ENCODE measurements at places on chromosomes 13 and 19.

- DNase-seq: no peak
Observed at GRCh38 chr13:73825143-73825542, 309.1 kb downstream of the KLF12 start.

- no peak for DNase-seq
Observed at GRCh38 chr19:1239420-1239795, 1.6 kb upstream of the CBARP start.

- DNase-seq: no peak
Observed at GRCh38 chr13:28273919-28274318, 135.6 kb downstream of the PAN3 start.

DNA sequence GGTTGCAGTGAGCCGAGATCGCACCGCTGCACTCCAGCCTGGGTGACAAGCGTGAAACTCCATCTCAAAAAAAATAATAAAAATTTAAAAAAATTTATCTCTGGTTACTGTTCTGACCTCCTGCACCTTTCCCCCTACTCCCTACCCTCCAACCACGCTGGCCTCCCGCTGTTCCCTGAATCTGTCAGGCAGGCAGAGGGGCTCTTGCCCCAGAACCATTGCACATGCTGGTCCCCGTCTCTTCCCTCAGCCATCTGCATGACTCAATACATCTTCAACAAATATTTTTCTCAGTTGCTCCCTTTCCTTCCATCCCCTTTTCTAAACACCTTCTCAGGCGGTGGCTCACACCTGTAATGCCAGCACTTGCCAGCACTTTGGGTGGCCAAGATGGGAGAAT, 1.1 kb upstream of the FAM187B start:
- no peak for DNase-seq

GRCh38 chr13:35876601-35877000, 254.6 kb downstream of the DCLK1 start:
- no peak for DNase-seq

- DNase-seq: no peak
Observed at GRCh38 chr19:55133639-55134444, 15.2 kb downstream of the TNNT1 start.

DNA sequence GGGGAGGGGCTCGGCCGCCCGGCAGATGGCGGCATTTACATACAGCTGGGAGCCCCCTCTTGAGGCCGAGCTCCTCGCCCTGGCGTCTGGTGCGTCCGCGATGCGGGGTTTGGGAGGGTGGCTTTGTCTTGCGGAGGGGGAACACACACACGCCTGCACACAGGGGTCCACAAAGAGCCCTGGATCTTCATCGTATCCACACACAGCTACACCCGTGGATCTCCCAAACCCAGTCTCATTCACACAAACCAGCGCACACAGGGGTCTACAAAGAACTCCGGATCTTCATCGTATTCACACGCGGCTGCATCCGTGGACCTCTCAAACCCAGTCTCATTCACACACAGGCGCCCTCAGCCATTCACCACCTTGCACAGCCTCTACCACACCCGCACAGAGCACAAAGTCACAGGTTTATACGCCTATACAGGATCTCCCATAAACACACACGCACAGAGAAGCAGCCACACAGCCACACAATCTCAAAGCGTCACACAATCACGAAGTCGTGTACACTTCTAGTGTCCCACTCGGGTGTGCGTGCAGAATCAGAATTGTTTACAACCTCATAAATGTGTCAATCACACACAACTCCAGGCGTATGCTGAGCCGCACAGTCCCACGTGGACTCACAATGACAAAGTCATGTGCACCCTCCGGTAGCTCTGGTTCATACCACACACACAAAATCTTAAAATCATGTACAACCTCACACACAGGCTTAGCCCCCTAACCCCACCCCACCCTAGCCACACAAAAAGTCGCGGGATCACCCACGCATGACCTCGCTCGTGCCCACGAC, 550 bp upstream of the DLL3 start:
- peak; percentile 35 for DNase-seq

GRCh38 chr13:92716749-92717148, 509.9 kb upstream of the GPC6 start:
- DNase-seq: no peak

DNA sequence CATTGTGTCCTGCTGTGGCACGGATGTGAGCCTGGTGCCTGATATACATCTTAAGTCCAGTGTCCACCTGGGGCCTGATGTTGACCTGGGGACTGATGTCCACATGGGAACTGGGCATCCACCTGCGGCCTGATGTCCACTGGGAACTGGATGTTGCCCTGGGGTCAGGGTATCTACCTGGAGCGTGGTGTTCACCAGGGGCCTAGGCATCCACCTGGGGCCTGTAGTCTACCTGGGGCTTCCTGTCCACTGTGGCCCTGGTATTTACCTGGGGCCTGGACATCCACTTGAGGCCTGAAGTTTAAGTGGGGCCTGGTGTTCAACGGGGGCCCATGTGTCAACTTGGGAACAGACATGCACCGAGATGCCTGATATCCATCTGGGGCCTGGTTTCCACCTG, 11.9 kb downstream of the SACS start:
- no peak for DNase-seq

GRCh38 chr13:47437406-47437805, 540.6 kb upstream of the HTR2A start:
- DNase-seq: no peak

- no peak for DNase-seq
Observed at GRCh38 chr13:98826146-98826545, 73.7 kb upstream of the SLC15A1 start.

DNA sequence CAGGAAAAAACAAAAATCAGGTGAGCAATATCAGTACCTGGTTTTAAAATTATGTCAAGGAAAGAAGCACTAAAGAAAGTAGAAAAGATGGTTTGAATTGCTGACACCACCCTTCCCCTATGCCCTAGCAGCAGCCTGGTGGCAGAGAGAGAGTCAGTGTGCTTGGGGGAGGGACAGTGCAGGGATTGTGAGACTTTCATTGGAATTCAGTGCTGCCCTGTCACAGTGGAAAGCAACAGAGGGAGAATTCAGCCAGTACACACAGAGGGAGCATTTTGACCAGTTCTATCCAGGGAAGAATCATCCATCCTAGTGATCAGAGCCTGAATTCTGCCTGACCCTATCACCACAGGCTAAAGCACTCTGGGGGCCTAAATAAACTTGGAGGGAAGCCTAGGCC, 222.4 kb upstream of the PCDH17 start:
- no peak for DNase-seq

- peak; percentile 43 for DNase-seq
Observed at GRCh38 chr13:31909864-31910551, 121.6 kb upstream of the FRY start.

GRCh38 chr13:75181906-75182305, 300.1 kb downstream of the TBC1D4 start:
- DNase-seq: no peak

DNA sequence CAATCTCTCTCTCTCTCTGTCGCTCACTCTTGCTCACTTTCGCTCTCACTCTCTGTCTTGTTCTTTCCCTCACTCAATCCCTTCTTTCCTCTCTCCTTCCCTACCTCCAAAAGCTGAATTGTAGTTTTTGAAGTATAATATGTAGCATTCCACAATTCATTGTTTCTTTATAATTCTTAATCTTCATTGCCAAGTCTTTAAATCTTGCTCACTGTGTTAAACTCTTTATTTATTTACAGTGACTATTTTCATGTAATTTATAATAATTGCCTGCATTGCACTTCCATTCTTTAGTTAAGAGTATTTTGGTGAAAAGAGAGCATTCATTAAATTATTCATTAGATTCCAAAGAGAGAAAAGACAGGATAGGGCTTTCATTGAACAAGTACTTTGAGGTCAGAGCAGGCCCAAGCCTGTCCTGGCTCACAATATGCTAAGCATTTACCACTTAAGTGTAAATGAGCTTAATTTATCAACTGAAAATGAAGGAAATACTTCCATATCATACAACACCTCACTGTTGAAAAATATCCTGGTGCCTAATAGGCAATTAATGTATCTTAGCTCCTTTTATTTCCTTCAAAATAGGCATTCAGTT, 257.4 kb upstream of the SLITRK1 start:
- no peak for DNase-seq

- DNase-seq: peak; percentile 32
Observed at GRCh38 chr19:38836983-38837626, 5.5 kb upstream of the ECH1 start.

All from ovary (tissue), 10 donors.